ENCODE measurements at places on chromosomes 7 and 10.

DNA sequence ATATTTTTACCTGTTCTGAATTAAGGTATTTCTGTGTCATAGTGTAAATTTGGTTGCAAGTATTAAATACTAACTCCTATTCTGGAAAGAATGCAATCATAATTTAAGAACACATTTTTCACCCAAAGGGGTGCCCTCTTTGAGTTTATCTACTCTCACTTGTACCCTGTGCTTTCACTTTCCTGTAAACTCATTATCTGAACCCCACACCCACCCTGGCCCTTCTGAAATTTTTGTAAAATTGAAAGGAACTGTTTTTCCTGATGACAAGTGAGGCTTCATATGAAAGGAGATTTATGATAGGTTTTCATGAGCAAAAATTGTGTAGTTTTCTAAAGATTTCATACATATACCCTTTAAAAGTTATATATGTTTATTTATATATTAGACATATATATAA is 134.5 kb downstream of the WNT2 start:
- no peak for DNase-seq

GRCh38 chr7:81676813-81677212 is 93.0 kb downstream of the HGF start:
- DNase-seq: no peak

DNA sequence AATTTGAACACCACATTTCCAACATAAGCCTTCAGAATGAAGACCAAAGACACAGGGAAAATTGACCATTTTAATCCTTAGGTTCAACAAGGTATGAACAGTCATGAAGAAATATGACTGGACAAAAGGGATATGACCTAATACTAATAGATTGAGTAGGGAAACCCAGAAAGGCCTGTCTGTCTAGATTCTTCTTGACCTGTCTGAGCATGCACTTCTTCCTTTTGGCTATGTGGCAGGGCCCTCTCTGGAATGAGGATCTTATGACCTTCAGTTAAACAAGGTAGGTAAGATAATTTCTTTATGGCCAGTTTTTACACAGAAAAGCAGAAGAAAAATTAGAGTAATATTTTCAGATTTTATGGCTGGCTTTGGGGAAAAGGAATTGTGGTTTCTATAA is 3.0 kb upstream of the PHYHIPL start:
- DNase-seq: no peak

DNA sequence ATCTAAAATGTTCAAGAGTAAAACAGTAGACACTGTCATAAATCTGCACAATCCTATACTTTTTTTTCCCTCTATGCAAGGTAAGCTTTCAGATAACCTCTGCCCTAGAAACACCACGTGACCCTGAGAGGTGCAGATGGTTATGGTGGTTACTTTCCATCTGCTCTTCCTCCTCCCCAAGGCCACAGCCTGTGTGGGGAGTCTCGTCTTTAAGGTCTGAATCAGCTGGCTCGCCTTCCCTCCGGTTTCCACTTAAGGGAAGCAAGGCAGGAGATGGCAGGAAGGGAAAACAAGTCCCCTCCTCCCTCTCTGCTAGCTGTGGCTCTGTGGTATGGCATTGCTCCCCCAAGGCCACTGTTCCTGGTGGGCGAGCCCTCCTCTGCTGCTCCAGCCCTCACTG is 181.8 kb downstream of the GLI3 start:
- no peak for DNase-seq

DNA sequence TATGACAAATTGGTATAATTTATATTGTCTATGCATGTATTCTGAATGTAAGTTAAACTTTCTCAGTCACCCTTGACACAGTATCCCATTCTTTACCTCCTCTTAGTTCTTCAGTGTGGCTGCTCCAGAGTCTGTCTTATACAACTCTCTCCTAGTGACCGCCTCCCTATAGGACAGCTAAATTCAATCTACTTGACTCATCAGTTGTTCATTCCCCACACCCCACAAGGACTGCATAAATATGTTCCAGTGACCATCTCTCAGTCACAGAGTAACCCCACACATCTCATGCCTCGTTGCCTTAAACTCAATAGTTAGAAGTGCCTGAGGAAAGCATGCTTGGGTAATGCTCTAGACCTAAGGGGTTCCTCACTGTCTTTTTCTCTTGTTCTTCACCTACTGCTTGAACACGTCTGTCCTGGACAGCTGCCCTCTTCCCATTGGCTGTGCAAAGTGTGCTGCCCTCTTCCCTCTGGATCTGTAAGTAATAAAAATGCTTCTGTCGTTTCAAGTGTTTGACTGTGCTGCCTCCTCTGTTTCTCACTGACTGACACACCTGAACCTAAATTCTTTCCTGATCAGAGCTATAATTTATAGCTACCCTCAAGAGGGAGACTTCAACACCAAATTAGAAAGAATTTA is 494.6 kb upstream of the GRM3 start:
- DNase-seq: no peak

DNA sequence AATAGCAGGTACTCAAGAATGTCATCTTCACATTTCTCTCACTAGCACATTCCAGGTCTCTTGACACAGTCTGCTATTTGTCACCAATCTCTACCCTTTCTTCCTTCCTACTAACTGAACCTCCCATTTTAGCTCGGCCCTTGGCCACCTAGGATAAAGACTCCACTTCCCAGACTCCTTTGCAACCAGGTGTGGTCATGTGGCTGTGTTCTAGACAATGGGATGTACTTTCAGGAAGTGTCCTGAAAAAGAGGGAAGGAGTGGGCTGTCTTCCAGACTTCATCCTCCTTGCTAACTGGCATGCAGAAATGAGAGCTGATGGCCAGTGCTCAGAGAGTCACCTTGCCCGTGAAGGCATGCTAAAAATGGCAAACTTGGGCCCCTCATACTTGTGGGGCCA is 139.2 kb downstream of the AMPH start:
- DNase-seq: no peak

DNA sequence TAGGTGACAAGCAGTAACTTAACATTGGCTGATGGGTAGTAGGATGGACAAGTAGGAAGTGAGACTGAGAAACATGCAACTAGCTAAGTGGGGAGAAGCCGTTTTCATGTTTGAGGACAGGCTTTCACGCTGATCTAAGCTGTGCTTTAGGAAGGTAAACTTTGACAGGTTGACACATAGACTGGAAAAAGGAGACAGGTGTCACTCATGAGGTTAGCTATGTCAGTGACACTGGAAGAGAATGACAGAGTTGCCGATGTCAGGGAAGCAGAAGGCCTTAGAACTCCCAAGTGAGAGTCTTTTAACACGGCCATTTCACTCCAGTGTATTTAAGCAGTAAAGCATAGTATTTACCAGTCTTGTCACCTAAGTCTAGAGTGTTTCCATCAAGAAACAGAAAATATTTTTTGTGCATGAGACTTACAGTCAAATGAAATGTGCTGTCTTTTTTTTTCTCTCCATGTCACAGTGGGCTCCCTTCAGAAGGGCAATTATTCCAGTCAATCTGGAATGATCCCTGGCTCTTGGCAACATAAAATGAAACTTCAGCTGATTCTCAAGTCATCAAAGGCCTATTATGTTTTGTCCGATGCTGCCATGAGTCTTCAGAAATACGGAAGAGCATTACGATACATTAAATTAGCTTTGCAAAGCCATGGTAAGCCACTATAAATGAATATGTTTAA is 20.6 kb downstream of the EDRF1 start:
- no peak for DNase-seq

DNA sequence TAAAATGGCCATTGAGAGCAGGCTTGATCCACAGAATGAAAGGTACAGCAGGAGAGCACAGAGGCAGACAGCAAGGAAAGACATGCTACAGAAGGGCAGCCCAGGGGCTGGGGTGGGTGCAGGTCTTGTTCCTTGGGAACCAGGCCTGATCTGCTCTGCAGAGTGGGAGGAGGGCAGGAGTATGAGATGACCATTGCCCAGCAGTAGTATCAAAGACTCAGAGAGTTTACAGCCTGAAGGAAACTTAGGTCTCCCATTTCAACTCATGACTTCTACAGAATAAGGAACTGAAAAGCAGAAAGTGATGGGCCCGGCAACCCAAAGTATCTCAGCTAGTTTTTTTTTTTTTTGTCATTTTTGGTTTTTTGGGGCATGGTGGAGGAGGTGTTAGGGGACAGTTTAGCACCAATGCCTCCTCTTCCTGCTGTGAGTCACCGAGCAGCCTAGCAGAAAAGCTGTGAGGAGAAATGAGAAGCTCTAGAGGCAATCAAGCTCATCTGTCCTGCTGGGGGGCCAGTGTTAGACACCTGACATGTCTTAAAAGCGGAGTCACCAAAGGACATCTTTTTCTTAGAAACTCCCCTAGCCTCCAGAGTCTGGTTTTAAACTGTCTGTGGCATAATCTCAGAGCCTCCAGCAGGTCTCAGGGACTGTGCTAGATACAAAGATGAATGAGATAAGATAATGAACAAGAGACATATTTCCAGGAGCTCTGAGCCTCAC is 34.3 kb upstream of the HERPUD2 start:
- no peak for DNase-seq
